Urothelium cell line (cell line): ENCODE measurements at places on chromosomes 3 and 15.

DNA sequence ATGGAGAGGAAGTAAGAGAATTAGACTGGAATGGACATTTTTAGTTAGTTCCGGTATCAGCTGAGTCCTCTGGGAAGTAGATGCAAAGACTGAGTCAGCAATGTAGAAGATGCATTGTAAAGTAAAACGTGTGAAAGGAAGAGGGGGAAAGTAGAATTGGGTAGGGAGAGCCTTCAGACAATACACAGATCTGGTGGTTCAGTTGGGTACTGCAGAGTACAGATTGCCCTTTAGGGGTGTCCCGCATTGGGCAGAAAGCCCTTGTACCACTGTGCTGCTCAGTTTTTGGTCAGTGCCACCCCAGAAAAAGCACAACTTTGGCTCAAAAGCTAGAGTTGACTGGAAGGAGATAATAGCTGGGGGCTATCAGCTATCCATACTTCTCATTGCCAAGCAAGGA lies 247.4 kb downstream of the KBTBD8 start:
- no peak for DNase-seq

- no peak for DNase-seq
Measured at GRCh38 chr15:63560741-63561448, 36.3 kb upstream of the FBXL22 start.

- no peak for DNase-seq
Measured at GRCh38 chr3:74281705-74282104, 332.8 kb downstream of the CNTN3 start.

DNA sequence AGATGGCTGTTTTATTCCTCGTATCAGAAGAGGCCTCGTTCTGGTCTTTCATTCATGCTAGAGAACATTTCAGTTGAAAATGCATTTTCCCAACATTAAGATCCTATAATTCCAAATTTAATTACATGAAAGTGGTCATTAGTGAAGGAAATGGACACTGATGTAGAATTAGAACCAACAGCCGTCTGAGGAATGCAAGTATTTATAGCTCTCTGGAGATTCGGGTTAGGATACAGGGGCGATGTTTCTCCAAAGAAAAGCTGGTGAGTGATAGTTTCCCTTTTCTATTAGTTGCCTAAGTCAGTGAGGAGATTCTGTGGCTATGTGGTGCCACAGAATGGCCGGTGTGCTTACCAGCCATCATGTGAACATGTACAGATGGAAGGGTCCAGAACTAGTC lies 109.0 kb upstream of the IL12A start:
- no peak for DNase-seq

- no peak for DNase-seq
Measured at GRCh38 chr3:57978316-57978715, 29.9 kb upstream of the FLNB start.

DNA sequence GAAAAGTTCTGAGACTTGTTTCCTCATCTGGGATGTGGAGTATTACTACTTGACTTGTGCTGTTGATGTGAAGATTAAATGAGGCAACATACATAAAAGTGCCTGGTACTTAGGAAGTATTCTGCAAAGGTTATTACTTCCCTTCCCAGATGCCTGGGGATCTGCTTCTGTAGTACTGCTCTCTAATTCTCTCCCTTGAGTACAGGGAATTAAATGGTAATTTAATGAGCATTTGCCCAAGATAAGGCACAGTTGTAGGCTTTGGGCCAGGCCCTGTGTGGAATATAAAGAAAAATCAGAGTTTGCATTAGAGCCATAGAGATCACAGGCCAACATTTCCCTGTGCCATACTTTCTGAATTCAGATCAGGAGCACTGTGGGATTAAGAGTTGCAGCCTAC lies 84.4 kb downstream of the LARS2 start:
- DNase-seq: no peak

DNA sequence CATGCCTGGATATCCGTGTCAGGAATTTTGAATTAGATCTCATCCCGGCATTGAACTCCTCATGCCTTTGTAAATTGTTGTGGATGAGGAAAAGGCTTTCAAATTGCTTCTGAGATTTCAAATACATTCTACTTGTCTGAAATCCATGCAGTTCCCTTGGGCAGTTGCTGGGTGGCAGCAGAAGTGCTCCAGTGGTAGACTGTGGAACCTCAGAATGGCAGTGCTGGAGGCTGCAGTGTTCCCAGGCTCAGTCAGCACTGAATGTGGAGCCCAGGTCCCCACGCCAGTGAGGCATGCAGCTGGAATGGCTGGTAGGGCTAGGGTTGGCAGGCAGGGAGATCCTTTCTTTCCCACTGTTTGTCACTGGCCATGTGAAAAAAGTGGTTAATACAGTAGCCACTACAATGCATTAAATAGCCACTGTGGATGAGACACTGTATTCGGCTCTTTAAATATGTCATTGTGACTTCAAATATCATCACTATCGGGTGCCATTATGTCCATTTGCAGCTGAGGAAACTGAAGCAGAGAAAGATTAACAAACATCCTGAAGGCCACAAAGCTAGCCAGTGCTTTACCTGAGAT lies 98.6 kb downstream of the TPRG1 start:
- DNase-seq: peak; percentile 75

GRCh38 chr15:73681856-73682599 lies 2.2 kb upstream of the CD276 start:
- no peak for DNase-seq

DNA sequence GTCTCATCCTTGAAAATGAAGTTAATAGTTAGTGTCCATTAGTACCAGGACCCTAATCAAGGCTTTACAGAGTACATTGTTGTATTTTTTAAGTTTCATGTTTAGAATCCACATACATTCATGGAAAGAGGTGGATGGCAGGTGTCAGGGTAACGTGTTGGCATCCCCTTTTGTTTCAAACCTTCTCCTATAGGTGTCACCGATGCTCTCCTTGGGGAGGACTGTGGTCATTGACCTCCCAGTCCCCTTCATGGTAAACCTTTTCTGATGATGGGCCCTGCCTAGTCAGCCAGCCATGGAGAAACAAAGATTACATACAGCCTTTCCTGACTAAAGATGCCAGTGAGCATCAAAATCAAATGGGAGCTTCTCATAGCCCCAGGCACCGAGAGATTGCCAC lies 574.8 kb downstream of the AGBL1 start:
- no peak for DNase-seq

DNA sequence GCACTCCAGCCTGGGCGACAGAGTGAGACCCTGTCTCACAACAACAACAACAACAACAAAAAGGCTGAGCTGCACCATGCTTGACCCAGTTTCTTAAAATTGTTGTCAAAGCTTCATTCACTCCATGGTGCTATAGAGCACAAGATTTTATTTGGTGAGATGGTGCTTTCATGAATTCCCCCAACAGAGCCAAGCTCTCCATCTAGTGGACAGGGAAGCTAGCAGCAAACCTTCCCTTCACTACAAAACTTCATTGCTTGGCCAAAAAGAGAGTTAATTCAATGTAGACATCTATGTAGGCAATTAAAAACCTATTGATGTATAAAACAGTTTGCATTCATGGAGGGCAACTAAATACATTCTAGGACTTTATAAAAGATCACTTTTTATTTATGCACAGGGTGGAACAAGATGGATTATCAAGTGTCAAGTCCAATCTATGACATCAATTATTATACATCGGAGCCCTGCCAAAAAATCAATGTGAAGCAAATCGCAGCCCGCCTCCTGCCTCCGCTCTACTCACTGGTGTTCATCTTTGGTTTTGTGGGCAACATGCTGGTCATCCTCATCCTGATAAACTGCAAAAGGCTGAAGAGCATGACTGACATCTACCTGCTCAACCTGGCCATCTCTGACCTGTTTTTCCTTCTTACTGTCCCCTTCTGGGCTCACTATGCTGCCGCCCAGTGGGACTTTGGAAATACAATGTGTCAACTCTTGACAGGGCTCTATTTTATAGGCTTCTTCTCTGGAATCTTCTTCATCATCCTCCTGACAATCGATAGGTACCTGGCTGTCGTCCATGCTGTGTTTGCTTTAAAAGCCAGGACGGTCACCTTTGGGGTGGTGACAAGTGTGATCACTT lies 2.0 kb downstream of the CCR5 start:
- DNase-seq: peak; percentile 47

- DNase-seq: peak; percentile 40
Measured at GRCh38 chr3:196969134-196969659, 564 bp upstream of the PIGZ start.

DNA sequence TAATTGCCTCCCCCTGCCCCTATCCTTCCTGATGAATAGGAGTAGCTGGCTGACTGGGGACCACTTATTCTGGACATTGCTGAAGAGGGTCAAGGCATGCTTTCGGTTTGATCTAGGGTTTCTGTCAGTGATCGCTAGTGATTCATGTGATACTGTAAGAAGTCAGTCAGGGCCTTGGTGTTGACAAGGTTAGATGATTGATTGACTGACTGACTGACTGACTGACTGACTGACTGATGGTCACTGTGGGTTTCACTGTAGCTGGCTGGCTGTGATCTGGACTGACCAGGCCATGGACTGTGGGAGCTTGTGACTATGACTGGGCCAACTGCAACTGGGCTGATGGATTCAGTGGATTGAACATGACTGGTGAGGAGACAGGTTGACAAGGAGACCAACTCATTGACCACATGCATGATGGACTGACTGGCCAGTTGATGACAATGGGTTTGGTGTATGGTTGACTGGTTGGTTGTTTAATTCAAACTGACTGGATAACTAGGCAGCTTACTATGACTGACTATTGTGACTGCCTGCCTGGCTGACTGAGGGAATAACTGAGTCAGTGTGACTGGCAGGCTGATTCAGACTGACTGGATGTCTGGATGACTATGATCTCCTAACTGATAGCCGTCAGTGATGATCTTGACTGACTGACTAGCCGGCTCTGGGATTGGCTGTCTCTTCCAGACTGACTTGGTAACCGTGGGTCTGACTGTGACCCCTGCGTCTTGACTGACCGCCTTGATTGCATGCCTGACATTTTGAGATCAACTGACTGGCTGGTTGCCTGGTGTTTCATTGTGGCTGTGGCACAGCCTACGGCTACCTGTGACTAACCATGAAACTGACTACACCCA lies 509.9 kb downstream of the SHQ1 start:
- DNase-seq: no peak

DNA sequence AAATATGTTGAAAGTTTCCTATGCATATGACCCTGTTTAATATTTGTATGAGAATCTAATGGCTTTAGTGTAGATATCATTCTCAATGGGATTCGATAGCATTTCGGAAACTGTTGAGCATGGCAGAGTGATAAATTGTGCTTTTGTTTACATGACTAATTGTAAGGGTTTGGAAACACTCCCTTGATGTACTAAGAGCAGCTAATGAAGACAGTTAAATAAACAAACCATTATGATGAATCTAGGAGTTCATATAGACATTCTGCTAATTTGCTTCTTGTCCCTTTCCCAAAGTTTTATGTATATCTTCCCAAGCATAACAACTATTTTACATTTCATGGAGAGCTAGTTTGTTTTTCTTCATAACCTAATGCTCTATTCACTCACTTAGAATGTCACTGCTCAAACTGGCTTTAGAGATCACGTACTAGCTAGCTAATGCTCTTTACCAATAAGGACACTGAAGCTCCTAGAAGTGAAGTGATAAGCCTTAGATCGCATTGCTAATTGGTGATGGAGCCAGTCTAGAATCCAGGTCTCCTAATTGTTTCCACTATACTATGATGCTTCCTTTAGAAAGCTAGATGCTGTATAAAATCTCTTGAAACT lies 140.8 kb downstream of the TP63 start:
- no peak for DNase-seq

GRCh38 chr3:107065094-107065861 lies 312.0 kb upstream of the CCDC54 start:
- peak; percentile 60 for DNase-seq

- peak; percentile 74 for DNase-seq
Measured at GRCh38 chr3:153138276-153139210, 23.5 kb upstream of the RAP2B start.

DNA sequence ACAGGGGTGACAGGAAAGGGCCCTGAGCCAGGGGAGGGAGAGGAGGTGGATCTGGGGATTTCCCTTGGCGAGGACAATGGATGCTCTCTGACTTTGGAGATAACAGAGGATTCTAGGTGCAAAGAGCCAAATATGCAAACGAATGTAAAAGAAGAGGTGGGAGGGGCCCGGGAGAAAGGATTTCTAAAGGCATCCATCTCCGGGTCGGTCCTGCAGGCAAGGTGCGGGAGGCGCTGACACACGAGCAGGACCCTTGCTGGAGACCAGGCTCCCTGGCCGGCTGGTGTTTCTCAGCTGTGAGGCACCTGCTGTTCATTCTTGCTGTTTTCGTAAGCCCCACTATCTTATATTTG lies 115.2 kb upstream of the TLE3 start:
- no peak for DNase-seq

DNA sequence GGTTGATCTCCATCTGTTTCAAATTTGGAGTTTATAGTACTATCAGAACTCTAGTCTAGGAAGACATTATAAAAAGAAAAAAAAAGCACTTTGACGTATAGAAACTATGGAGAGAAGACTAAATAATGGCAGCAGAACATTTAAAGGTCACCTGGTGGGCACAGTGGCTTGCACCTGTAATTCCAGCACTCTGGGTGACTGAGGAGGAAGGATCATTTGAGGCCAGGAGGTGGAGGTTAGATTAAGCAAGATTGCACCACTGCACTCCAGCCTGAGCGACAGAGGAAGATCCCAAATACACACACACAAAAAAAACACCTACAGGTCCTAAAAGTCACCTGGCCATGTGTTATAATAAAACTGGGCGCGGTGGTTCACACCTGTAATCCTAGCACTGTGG lies 13.8 kb downstream of the SIN3A start:
- DNase-seq: no peak

- no peak for DNase-seq
Measured at GRCh38 chr3:105327662-105328337, 38.9 kb upstream of the ALCAM start.

DNA sequence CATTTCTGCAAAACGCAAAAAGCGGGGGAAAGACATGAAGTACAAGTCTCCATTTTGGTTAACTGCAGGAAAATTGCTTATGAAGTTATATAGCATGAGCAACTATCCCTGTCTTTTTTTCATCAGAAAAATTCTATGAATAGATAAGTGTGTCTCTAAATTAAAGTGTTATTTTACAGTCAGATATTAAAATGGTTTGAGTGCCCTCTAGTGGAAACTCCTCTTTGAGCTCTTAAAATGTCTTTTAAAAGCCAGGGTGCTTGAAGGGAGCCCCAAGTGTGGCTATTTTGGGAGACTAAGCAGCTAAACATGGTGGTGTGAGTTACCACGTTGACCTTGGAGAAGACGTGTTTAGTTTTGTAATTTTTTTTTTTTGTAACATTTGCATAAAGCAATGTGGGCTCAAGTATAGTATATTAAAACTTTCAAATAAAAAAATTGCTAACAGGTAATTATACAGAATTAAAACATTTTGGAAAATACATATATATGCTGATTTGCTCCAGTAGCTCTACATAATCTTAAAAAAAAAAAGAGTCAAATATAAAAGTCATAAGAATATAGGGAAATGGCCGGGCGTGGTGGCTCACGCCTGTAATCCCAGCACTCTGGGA lies 77.2 kb downstream of the PPP2R3A start:
- DNase-seq: peak; percentile 26

- no peak for DNase-seq
Measured at GRCh38 chr3:73114711-73115110, 53.3 kb downstream of the EBLN2 start.

GRCh38 chr3:182618085-182618732 lies 175.1 kb upstream of the ATP11B start:
- peak; percentile 14 for DNase-seq
